ENCODE measurements at places on chromosomes 16 and 17.

DNA sequence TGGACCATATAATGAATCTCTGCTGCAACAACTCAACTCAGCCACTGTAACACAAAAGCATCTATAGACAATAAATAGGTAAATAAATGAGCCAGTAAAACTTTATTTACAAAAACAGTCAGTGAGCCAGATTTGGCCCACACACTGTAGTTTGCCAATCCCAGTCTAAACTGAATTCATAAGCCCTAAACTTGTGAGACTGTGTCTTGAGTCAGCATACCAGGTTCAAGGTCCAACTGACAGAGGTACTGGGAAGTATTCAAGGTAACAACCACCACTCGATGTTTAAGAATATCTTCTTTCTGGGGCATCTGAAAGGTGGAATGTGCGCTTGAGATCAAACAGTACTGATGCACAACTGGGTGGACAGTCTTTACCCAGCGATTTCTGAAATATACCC, 94.2 kb downstream of the HELZ start:
- DNase-seq, result no peak

- no peak for DNase-seq
Measured at GRCh38 chr17:38608648-38609047, 2.9 kb upstream of the SRCIN1 start.

DNA sequence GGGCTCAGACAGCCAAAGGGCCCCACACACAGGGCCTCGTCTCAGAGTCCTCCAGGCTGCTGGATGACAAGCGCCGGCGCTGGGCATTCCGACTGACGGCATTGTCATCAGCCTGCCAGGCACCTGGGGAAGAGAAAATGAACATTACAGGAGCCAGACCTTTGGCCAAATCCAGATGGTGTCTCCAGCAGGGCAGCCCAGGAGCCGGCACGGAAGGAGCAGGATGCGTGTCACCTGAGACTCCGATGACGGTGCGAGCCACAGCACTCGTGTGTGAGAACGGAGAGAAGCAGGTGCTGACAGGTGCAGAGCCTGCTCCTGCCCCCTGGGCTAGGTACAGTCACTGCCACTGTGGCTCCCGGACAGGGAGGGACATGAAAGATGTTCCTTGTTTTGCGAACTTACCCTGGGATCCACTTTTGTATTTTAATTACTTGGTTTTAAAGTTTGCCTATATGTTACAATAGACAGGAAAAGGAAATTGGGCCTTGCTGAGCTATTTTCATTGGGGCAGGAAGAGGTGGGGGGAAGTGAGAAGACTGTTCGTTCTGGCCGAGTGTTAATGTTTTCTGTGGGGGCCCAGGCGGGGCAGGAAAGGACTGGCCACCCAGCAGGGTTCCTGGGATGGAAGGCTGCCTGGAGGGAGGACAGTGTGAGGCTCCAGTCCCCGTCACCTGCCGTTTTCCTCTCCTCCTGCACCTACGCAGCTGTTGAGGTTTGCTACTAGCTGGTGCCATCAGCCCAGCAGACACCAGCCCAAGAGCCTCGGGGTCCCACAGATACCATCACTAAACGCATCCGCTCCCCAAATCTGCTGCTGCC, 4.4 kb upstream of the FOXJ1 start:
- peak; percentile 65 for DNase-seq

DNA sequence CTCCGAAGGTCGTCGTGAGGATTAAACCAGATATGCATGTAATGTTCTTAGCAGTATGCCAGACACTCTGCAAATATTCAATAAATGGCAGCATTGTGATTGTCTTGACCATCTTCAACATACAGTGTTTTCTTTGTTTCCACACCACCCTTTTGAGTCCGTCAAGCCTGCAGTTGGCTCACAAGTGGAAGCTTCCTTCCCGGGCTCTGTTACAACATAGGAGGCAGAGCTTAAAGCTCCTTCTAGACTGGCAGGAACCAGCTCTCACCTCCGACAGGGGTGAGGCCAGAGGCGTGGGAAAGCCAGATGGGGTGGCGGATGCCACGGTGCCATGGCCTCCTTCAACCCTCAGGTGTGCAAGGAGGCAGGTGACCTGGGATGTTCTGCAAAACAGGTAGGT, 138.3 kb downstream of the FOXL1 start:
- DNase-seq, result no peak

GRCh38 chr17:28047806-28048205, 5.3 kb downstream of the NLK start:
- no peak for DNase-seq

GRCh38 chr17:66604376-66604775, 230.5 kb upstream of the CACNG5 start:
- no peak for DNase-seq

GRCh38 chr16:68466174-68466573, 17.9 kb upstream of the SMPD3 start:
- DNase-seq, result no peak

DNA sequence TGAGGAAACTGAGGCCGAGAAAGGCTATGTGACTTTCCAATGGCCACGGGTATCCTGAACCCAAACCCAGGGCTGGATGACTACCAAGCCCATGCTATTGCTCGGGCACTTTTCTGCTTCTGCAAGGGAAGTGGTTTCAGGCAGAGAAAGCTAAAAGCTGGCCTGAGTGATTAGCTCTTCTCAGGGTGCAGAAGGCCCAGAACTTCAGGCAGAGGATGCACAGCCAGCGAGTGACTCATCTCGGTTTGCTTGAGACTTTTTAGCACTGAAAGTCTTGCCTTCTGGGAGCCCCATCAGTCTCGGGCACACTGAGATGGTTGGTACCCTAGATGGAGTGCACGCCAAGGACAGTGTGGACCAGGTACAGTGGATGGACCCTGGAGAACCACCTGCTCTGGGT, 129.5 kb upstream of the SDK2 start:
- no peak for DNase-seq

GRCh38 chr17:50828508-50829170, 6.7 kb upstream of the WFIKKN2 start:
- no peak for DNase-seq

DNA sequence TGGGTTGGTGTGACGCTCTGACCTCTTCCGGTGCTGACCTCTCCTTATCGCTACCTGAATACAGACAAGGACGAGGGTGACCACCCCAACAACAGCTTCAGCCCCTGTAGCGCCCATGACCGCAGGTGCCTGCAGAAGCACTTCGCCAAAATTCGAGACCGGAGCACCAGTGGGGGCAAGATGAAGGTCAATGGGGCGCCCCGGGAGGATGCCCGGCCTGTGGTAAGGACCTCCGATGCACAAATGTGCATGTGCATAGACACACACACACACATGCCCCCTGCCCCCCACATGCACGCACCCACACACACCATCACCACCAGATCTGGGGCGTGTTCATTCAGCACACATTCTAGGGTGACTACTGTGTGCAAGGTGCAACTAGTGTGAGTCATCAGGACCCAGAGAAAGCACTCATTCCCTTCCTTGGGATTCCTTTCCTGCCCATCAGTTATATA, 9.7 kb downstream of the IGFBP4 start:
- no peak for DNase-seq

- no peak for DNase-seq
Measured at GRCh38 chr17:64056269-64057005, 36.0 kb upstream of the ICAM2 start.

GRCh38 chr16:13839577-13839976, 80.4 kb upstream of the ERCC4 start:
- no peak for DNase-seq

DNA sequence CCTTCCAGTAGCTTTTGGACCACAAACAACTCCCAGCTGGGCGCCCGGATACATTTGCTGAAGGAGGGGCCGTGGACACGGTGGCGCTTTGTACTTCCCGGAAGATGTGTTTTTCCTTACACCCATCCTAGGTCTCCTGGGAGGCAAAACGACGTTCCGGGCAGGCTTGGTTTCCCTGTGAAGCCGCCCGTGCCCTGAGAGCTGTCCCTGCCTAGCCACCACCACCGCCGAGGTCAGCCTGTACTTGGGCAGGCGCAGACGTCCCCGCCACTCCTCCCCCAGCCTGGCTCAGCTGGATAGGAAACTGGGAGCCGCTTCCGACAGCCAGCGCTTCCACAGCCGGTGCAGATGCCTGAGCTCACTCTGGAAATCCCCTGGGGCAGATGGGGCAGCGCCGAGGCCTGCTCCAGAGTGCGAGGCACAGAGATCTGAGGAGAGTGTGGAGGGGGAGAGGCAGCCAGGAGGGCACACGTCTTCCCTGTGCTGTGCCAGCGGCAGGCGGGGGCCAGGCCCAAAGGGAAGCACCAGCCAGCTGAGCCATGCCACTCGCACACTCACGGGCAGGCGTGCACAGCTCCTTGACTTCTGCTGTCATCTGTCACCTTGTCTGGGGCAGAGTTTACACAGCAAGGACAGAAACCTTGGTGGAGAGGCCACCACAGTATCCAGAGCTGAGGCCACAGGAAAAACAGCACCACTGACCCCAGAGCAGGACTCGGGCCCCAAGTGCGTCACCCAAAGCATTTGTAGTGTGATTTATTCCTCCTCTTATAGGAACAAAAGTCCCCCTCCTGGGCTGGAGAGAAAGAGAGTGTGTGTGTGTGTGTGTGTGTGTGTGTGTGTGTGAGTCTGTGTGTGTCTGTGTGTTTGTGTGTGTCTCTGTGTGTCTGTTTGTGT, 3.0 kb downstream of the RHBDF2 start:
- no peak for DNase-seq

DNA sequence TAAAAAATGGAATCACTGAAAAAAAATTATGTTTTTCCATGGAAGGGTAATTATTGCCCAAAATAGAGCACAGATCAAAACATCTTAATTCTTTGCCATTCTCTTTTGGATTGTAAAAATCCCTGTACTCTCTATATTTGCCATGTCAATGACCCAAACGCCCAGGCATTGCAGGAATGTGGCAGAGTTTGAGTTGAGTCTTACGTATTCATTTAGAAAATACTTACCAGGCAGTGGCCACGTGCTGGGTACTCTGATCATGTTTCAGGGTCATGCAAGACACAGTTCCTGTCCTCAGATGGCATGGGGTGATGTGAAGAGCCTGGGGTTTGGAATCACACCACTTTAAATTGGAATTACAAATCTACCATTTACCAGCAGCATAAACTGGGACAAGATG, 267.7 kb downstream of the ABCC12 start:
- no peak for DNase-seq

DNA sequence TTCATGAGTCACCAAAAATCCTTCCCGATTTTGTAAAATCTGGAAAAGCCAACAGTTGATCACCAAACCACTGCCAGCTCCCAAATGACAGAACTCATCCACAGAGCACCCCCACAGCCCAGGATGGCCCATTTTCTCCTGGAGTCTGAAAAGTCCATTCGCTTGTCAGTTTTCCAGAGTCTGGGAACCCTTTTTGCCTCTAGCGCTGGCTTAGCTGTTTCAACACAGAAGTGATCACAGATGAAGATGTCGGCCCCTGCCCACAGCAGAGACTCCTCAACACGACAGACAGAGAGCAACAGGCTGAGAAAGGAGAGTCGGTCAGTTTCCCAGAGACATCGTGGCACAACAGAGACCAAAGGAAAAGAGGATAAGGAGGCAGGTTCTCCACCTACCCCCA, 66.4 kb downstream of the NXN start:
- DNase-seq, result no peak

GRCh38 chr17:65674246-65675045, 113.0 kb upstream of the AXIN2 start:
- no peak for DNase-seq

DNA sequence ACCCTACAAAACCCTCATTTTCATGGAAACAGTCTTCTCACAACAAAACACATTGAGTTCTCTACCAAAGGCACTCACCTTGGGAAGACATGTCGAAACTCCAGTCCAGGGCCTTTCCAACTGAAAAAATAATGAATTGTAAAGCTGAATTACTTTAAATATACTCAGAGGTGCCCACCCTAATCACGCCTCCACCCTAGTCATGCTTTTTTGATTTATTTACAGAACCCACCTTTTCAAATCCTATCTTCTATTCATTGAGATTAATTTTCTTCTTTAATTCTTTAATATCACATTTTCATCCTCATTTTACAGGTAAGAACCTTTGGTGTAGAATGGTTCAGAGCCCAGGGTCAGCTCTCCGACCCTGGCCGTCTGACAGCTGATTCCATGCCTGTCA, at the start of gene CPHXL2:
TSS of gene CPHXL2 (minus strand) at position 101 of the 400 bp plus-strand sequence. CDS start at position 91, 10 bp downstream.
- no peak for DNase-seq

DNA sequence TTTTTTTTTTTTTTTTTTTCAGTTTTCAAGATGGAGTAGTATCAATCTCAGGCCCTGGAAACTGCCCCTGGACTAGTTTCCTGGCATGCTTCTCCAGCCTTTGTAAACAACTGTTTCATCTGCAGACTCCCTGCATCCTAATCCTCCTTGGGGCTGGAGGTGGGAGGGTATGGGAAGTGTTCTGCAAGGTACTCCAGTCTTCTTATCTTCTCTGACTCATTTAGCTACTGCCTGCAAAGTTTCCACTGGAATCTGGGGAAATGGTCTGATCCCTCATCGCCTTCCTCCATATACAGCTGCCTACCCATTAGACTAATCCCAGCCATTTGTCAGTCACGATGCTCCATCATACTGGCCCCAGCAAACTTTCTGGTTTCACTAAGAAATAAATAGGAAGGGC, 21.5 kb downstream of the COPZ2 start:
- no peak for DNase-seq

- DNase-seq, result no peak
Measured at GRCh38 chr16:66115373-66115772, 251.1 kb upstream of the CDH5 start.

GRCh38 chr17:71084219-71084618, 914.9 kb downstream of the KCNJ2 start:
- DNase-seq, result no peak

- no peak for DNase-seq
Measured at GRCh38 chr17:74778960-74779359, 2.8 kb upstream of the NAT9 start.

DNA sequence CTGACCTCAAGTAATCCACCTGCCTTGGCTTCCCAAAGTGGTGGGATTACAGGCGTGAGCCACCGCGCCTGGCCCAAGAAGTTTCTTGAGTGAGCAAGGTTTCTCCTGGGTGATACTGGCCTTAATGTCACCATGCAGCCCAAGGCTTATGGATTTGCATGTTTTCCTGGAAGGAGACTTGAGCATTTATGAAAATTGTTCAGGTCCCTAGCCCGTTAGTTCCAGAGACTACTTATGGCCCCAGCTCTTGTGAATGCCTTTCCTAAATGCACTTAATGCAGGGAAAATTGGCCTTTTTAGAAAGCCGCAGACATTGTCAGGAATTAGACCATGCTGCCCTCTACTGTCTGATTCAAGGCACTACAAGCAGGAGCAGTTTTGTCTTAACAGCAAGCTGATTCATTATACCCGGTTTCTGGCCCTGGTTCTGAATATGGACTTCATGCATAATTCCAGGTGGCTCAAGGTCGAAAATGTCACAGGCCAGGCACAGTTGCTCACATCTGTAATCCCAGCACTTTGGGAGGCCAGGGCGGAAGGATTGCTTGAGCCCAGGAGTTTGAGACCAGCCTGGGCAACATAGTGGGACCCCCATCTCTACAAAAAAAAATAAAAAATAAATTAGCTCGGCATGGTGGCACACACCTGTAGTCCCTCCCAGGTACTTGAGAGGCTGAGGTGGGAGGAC, 91.3 kb downstream of the SNX29 start:
- DNase-seq, result peak; percentile 56

DNA sequence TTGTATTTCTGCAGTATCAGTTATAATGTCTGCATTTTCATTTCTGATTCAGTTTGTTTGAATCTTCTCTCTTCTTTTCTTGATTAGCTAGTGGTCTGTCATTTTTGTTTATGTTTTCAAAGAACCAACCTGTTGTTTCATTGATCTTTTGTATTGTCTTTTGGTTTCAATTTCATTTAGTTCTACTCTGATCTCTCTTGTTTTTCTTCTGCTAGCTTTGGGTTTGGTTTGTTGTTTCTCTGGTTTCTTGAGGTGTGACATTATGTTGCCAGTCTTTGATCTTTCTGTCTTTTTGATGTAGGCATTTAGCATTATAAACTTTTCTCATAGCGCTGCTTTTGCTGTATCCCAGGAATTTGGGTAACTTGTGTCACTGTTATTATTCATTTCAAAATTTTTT, 107.2 kb downstream of the PHKB start:
- DNase-seq, result no peak

All from activated T-cell treated with anti-CD3 and anti-CD28 coated beads, Interleukin-2, amount 50 U/mL, for 1 hour (primary cell).